Chondrocyte (in vitro differentiated cells): ENCODE measurements at places on chromosomes 7 and 10. TPM values are rescaled to one million over a fixed set of nuclear protein-coding genes. Genes with fewer than 3 reads are reported as not detected.
A peak's percentile ranks its signal among the peaks of the same experiment; 100 is the strongest.

GRCh38 chr10:4174197-4174596 lies 389.2 kb upstream of the KLF6 start:
- no peaks in the 10 kb centered on the region for H3K27me3 ChIP-seq
- peaks cover 6% of the 10 kb centered on the region for H3K36me3 ChIP-seq
- no peak for DNase-seq
- H3K4me3 ChIP-seq, result no peak overlapping the region
- H3K27ac ChIP-seq, result no peak overlapping the region

GRCh38 chr7:106068538-106068961 lies 43.6 kb downstream of the SYPL1 start:
- no peak overlapping the region for H3K4me3 ChIP-seq
- no peaks in the 10 kb centered on the region for H3K36me3 ChIP-seq
- H3K27ac ChIP-seq, result no peak overlapping the region
- no peak for DNase-seq
- H3K4me1 ChIP-seq, result peaks cover 35% of the 10 kb centered on the region

GRCh38 chr10:79422178-79422892 lies 23.1 kb downstream of the ZCCHC24 start:
- peaks cover 34% of the 10 kb centered on the region for H3K4me1 ChIP-seq
- DNase-seq, result peak; percentile 80
- H3K27me3 ChIP-seq, result no peaks in the 10 kb centered on the region
- peaks cover 21% of the 10 kb centered on the region for H3K36me3 ChIP-seq
- peak overlapping the region; percentile 25 for H3K4me3 ChIP-seq

DNA sequence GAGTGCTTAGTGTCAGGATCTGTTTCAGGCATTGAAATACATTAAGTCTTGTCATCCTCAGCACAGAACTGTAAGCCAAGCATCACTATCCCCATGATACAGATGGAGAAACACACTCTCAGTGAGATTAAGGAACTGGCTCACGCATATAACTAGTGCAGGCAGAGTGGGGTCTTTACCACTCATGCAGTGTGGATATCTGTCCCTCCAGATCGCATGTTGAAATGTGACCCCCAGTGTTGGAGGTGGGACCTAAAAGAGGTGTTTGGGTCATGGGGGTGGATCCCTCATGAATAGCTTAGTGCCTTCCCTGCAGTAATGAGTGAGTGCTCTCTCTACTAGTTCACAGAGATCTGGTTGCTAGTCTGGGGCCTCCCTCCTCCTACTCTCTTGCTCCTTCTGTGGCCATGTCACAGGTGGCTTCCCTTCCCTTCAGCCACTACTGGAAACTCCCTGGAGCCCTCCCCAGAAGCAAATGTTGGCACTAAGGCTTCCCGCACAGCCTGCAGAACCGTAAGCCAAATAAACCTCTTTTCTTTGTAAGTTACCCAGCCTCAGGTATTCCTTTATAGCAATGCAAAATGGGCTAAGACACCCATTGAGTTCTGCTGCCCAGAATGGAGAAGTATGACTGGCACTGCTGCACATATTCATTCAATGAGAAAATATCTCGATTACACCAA lies 31.8 kb upstream of the MSMB start:
- H3K27me3 ChIP-seq, result no peaks in the 10 kb centered on the region
- DNase-seq, result no peak
- H3K36me3 ChIP-seq, result no peaks in the 10 kb centered on the region
- peaks cover 9% of the 10 kb centered on the region for H3K4me1 ChIP-seq
- no peak overlapping the region for H3K27ac ChIP-seq

- no peak overlapping the region for H3K27ac ChIP-seq
- no peak overlapping the region for H3K4me3 ChIP-seq
- DNase-seq, result no peak
These were observed 369.3 kb downstream of the PHTF2 start for GRCh38 chr7:78167860-78168259.

- H3K27me3 ChIP-seq, result no peaks in the 10 kb centered on the region
- DNase-seq, result no peak
- H3K4me3 ChIP-seq, result no peak overlapping the region
- H3K4me1 ChIP-seq, result peaks cover 25% of the 10 kb centered on the region
- peaks cover 24% of the 10 kb centered on the region for H3K36me3 ChIP-seq
These were observed 21.7 kb upstream of the BHLHA15 start for GRCh38 chr7:98189559-98189958.

GRCh38 chr7:129940329-129940728 lies 12.4 kb downstream of the UBE2H start:
- no peak overlapping the region for H3K27ac ChIP-seq
- H3K4me1 ChIP-seq, result peaks cover 34% of the 10 kb centered on the region
- peaks cover 6% of the 10 kb centered on the region for H3K36me3 ChIP-seq

DNA sequence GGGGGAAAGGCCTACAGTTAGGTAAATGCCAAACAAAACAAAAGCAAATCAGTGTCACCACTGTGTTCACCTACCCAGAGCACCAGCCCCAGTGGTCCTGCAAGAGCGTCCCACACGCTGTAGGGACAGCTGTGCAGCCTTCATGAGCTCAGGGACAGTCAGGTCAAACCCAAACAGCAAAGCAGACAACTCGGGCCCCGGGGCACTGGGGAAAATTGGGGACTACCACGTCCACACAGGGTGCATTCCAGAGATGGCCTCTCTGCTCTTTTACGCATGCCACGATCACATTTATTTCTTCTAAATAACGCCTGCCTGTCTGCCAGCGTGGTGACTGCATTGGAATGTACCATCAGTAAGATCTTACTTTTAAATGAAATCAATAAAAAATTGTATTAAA lies 21.7 kb downstream of the EBF3 start:
- H3K4me1 ChIP-seq, result no peaks in the 10 kb centered on the region
- H3K4me3 ChIP-seq, result no peak overlapping the region
- no peak for DNase-seq
- H3K27me3 ChIP-seq, result peaks cover 12% of the 10 kb centered on the region

- H3K36me3 ChIP-seq, result no peaks in the 10 kb centered on the region
- H3K4me3 ChIP-seq, result peak overlapping the region; percentile 70
- H3K27me3 ChIP-seq, result peaks cover 44% of the 10 kb centered on the region
- no peak for DNase-seq
- H3K27ac ChIP-seq, result no peak overlapping the region
- H3K4me1 ChIP-seq, result peaks cover 27% of the 10 kb centered on the region
These were observed 731.1 kb downstream of the ZWINT start for GRCh38 chr10:55629793-55630490.

GRCh38 chr7:137209151-137209817 lies 134.2 kb downstream of the PTN start:
- no peak overlapping the region for H3K4me3 ChIP-seq
- H3K36me3 ChIP-seq, result no peaks in the 10 kb centered on the region
- H3K27me3 ChIP-seq, result no peaks in the 10 kb centered on the region
- H3K27ac ChIP-seq, result peak overlapping the region; percentile 1
- H3K4me1 ChIP-seq, result peaks cover 5% of the 10 kb centered on the region
- no peak for DNase-seq

DNA sequence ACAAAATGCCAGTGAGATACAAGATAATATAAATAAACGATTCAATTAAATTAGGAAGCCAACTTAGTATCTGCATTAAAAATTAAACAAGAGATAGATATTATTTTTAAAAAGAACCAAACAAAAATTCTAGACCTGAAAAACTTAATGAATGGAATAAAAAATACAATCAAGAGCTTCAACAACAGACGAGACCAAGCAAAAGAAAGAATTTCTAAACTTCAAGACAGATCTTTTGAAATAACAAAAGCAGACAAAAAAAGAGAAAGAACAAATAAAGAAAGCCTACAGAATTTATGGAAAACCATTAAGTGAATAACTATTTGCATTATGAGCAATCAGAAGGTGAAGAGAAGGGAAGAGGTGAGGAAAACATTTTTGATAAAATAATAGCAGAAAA lies 555.2 kb downstream of the GRID1 start:
- H3K4me3 ChIP-seq, result no peak overlapping the region
- H3K36me3 ChIP-seq, result no peaks in the 10 kb centered on the region
- DNase-seq, result no peak
- H3K27me3 ChIP-seq, result no peaks in the 10 kb centered on the region

- no peak for DNase-seq
- H3K36me3 ChIP-seq, result no peaks in the 10 kb centered on the region
- H3K27ac ChIP-seq, result no peak overlapping the region
- H3K27me3 ChIP-seq, result peaks cover 7% of the 10 kb centered on the region
- H3K4me1 ChIP-seq, result peaks cover 8% of the 10 kb centered on the region
These were observed 73.0 kb upstream of the LRRC18 start for GRCh38 chr10:49012603-49013002.

GRCh38 chr7:151396328-151396970 lies 13.4 kb downstream of the WDR86 start:
- peak; percentile 59 for DNase-seq
- H3K4me1 ChIP-seq, result no peaks in the 10 kb centered on the region
- no peaks in the 10 kb centered on the region for H3K36me3 ChIP-seq
- H3K27ac ChIP-seq, result no peak overlapping the region
- H3K4me3 ChIP-seq, result no peak overlapping the region
- H3K27me3 ChIP-seq, result peaks cover 33% of the 10 kb centered on the region

DNA sequence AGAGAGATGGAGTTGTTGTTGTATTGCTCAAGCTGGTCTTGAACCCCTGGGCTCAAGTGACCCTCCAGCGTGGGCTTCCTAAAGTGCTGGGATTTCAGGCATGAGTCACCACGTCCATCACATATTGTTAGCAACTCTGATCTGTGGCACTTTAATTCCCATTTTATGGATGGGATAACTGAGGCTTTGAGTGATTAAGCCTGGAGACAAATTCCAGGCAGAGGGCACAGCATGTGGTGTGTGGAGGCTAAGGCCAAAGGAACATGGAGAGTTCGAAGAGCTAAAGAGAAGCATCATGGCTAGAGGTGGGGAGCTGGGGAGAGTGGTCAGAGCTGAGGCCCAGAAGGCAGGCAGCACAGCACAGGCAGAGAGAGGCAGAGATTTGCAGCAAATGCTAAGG lies 458.4 kb downstream of the XPNPEP1 start:
- peak overlapping the region; percentile 37 for H3K27ac ChIP-seq
- H3K27me3 ChIP-seq, result peaks cover 14% of the 10 kb centered on the region
- H3K36me3 ChIP-seq, result no peaks in the 10 kb centered on the region
- no peak overlapping the region for H3K4me3 ChIP-seq

DNA sequence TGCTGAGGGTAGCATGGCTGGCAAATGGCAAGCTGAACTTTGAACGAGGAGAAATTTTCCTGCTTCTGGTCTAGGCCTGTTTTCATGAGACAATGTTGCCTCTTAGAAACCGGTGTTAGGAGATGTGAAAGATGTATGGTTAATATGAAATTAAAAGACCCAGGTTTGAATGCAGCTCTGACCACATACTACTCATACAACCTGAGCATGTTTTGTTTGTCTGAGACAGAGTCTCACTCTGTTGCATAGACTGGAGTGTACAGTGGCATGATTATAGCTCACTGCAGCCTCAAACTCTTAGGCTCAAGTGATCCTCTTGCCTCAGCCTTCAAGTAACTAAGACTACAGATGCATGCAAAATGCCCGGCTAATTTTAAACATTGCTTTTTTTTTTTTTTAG lies 193.4 kb upstream of the FZD8 start:
- no peaks in the 10 kb centered on the region for H3K27me3 ChIP-seq
- no peak overlapping the region for H3K27ac ChIP-seq
- H3K36me3 ChIP-seq, result peaks cover 4% of the 10 kb centered on the region
- H3K4me3 ChIP-seq, result no peak overlapping the region
- DNase-seq, result no peak

- H3K27ac ChIP-seq, result no peak overlapping the region
- no peaks in the 10 kb centered on the region for H3K27me3 ChIP-seq
- H3K36me3 ChIP-seq, result peaks cover 13% of the 10 kb centered on the region
- peaks cover 9% of the 10 kb centered on the region for H3K4me1 ChIP-seq
These were observed 11.0 kb downstream of the ARPC1B start for GRCh38 chr7:99385564-99385963.

The PON3 gene
- not detected in 3 replicates for total RNA-seq

The SAP25 gene
- total RNA-seq, result 0.70 to 1.1 TPM in 2 of 3 replicates, not detected in the other

The MOGAT3 gene
- not detected in 3 replicates for total RNA-seq

The CDHR3 gene
- total RNA-seq, result 0.89 to 1.9 TPM (median 1.0 TPM) in 3 replicates
